ENCODE measurements at places on chromosomes 2 and 18.

GRCh38 chr18:56245866-56246580, 392.4 kb downstream of the TXNL1 start:
- H3K4me1 ChIP-seq, result peaks cover 22% of the 10 kb centered on the region
- no peak overlapping the region for H3K27ac ChIP-seq
- no peak overlapping the region for H3K4me3 ChIP-seq

- no peaks in the 10 kb centered on the region for H3K36me3 ChIP-seq
- H3K27ac ChIP-seq, result no peak overlapping the region
These were observed 251.8 kb upstream of the DDX18 start for GRCh38 chr2:117562654-117563053.

GRCh38 chr2:127342101-127342500, 45.7 kb downstream of the MAP3K2 start:
- no peak overlapping the region for H3K27ac ChIP-seq
- no peaks in the 10 kb centered on the region for H3K36me3 ChIP-seq
- no peaks in the 10 kb centered on the region for H3K27me3 ChIP-seq
- peaks cover 12% of the 10 kb centered on the region for H3K4me1 ChIP-seq
- DNase-seq, result no peak

- no peak overlapping the region for H3K27ac ChIP-seq
- H3K27me3 ChIP-seq, result no peaks in the 10 kb centered on the region
- H3K36me3 ChIP-seq, result no peaks in the 10 kb centered on the region
- no peak for DNase-seq
These were observed 629.1 kb downstream of the LRP1B start for GRCh38 chr2:141501752-141502151.

- no peaks in the 10 kb centered on the region for H3K36me3 ChIP-seq
- H3K27me3 ChIP-seq, result no peaks in the 10 kb centered on the region
- H3K27ac ChIP-seq, result no peak overlapping the region
- H3K4me1 ChIP-seq, result peaks cover 46% of the 10 kb centered on the region
- H3K4me3 ChIP-seq, result no peak overlapping the region
These were observed 198.1 kb downstream of the MCFD2 start for GRCh38 chr2:46717344-46718121.

Measured in body of pancreas (tissue), 4 donors.